Stimulated activated naive CD8-positive, alpha-beta T cell treated with anti-CD3 and anti-CD28 coated beads, Interleukin-15, amount 100 ng/mL, for 72 hours (primary cell): ENCODE measurements at places on chromosomes 2 and 18.

GRCh38 chr2:207897541-207898353, 127.6 kb downstream of the PLEKHM3 start:
- DNase-seq = no peak

DNA sequence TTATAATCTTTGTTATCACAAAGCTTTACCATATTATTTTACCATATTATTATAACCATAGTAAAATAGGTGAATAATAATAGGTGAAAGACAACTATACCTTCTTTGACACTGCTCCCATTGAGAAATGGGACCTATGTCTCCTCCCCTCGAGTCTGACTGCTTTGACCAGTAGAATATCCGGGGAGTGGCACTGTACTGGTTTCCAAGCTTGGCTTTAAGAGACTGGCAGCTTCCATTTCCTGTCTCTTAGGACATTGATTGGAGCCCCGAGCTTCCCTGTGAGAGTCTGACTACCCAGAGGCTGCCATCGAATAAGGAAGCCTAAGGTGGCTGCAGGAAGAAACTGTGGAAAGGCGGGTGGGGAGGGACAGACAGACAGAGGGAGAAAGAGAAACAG, 40.1 kb upstream of the PLEKHM3 start:
- no peak for DNase-seq

DNA sequence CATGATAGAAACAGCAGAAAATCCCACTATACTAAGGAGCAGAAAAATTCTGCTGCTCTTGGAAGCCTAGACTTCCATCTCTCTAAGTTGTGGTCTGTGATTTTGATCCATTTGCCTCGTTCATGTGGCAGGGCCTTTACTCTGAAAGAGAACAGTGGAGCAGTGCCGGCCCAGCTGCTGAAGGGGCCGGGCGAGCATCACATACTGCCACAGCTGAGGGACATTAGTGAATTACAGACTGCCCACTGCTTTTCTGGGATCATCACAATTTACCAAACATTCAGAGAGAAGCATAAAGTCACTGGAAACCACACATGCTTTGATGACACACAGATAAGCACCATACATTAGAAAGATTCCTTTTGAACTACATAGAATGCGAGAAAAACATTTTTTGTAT, 217.0 kb upstream of the BOD1L2 start:
- DNase-seq = no peak

DNA sequence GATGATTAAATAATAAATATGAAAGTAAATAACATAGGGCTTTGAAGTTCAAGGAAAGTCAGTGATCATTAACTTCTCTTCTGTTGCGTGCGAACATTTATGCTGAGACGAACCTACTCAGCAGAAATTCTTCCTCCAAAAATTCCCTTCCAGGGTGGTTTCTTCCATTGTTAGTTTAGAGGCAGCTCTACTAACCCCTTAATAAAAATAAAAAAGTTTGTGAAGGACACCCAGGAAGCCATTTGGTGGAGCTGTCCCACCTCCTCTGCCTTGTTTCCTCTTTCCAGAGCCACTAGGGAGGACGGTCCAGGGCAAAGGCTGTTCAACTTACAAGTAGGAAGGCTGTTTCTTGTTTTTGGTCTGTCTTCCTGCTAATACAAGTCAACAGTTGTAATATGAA, 2.1 kb upstream of the SMAD2 start:
- DNase-seq = no peak

DNA sequence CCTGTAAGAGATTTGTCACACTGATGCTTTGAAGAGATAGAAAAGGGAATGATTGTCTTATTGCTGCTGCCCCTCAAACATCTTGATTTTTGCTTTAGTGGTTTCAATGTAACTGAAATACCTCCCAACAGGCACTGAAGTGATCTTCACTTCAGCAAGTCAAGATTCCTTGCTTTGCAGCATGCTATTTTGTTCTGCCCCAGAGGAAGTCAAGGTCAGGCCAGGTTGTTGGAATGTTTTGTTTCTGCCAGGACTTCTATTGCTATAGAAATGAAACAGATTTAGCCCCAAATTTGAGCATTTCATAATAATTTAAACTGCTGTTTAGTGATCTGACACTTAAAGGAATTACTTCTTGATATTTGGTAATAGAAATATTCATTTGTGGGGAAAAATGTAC, 277.6 kb downstream of the ZNF804A start:
- DNase-seq = no peak

GRCh38 chr18:58359218-58359617, 269.7 kb downstream of the ALPK2 start:
- DNase-seq = no peak
